ENCODE measurements at places on chromosomes 7 and 10.
A peak's percentile ranks its signal among the peaks of the same experiment; 100 is the strongest.

DNA sequence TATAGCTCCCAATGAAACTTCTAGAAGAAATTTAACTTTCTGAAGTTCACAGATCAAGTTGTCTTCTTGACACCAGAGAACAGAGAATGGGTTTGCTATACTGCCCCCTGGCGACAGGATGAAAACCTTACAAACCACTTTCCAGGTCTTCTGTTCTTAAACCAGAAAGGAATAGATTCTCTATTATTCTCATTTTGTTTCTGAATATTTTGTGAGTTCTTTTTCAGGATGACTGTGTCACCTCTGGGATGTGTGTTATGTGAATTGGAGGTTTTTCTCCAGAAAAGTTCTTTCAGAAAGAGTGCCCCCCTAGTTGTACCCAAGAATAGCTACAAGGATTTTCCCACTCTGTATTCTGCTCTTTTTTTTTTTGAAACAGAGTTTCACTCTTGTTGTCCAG is 6.3 kb downstream of the IFT22 start:
- DNase-seq: peak; percentile 47

DNA sequence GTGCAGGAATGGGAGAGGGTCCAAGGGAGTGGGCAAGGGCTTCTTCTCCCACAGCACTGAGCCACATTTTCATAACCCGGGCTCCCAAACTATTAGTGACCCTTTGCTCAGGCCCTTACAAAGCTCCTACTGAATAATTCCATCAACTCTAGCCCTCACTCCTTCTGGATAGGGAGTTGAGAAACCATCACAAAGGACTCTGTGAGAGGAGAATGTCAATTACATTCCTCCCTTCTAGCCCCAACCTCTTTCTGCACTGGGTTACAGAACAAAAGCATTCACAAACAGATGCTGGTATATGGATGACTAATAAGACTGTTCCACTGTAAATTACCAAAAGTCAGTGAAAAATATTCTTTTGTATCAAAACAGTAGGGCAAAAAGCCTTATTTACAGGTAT is 203.7 kb downstream of the SORCS1 start:
- no peak for DNase-seq

- no peak for DNase-seq
Measured at GRCh38 chr7:92723943-92724342, 112.4 kb downstream of the CDK6 start.

DNA sequence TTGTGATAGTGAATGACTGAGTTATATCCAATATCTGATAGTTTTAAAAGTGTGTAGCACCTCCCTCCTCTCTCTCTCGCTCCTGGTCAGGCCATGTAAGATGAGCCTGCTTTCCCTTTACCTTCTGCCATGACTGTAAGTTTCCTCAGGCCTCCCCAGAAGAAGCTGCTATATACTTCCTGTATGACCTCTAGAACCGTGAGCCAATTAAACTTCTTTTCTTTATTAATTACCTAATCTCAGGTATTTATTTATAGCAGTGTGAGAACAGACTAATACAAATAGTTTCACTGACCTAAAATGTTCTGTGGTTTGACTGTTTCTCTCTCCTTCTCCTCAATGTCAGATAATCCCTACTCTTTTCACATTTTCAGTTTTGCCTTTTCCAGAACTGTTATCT is 321.3 kb upstream of the MBL2 start:
- no peak for DNase-seq

DNA sequence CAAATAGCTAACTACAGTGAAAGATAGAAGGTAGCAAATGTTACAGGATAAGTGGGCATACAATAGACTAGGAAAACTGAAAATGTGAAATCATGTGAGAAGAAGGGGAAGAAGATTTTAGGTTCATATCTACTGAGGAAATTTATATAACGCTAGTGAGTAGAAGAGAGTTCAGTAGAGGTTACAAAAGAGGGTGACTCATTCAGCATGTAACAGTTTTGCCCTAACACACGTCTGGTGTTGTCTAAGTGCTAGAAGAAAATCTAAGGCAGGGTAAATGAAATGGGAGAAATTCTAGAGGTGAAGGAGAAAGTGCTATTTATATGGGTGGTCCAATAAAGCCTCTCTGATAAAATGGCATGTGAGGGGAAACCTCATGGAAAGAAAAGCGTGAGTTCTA is 731.4 kb upstream of the POT1 start:
- no peak for DNase-seq

GRCh38 chr7:138885383-138886147 is 87.6 kb upstream of the ATP6V0A4 start:
- no peak for DNase-seq

GRCh38 chr10:86058964-86059363 is 307.6 kb downstream of the GRID1 start:
- DNase-seq: no peak

GRCh38 chr7:92527300-92528187 is 776 bp downstream of the PEX1 start:
- DNase-seq: peak; percentile 40

GRCh38 chr10:124084708-124085107 is 8.7 kb downstream of the CHST15 start:
- DNase-seq: no peak

DNA sequence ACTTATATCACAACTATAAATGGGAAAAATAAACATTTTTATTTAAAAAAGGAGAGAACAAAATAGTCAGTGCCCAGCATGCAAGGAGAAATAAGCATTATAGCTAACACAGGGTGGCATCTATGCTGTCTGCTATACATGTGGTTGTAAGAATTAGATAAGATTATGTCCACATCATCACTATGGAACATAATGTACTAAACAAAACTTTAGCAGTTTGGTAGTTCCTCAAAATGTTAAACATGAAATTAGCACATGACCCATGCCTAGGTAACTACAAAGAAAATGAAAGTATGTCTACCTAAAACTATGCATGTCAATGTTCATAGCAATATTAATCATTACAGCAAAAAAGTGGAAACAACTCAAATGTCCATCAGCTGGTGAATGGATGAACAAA is 28.7 kb upstream of the RUFY2 start:
- DNase-seq: no peak

DNA sequence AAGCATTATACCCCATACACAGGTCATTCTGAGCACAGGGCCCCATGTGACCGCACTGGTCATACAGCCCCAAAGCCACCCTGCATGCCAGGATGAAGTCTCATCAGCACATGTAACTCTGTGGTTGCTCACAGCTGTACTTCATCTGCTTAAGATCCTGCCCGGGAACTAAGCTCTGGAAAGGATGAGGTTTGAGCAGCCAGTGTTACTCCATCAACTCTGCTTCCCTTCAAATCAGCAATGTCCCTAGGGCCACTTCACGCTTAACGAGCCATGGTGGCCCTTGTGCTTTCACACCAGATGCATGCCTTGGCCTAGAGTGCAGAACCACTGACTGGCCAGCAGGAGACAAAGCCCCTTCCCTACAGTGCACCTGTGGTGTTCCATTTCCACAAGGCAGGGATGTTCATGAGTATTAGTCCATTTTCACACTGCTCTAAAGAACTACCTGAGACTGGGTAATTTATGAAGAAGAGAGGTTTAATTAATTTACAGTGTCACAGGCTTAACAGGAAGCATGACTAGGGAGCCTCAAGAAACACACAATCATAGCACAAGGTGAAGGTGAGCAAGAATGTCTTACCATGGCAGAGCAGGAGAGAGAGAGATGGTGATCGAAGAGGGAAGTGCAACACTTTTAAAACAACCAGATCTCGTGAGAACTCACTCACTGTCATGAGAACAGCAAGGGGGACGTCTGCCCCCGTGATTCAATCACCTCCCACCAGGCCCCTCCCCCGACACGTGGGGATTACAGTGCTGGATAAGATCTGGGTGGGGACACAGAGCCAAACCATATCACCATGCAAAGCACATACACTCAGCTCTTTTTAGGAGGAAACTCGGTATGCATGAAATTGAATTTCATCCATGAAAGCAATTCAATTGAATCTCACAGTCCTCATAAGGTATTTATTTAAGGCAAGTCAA is 149.0 kb upstream of the CDCA7L start:
- DNase-seq: no peak

- DNase-seq: peak; percentile 10
Measured at GRCh38 chr10:132273966-132274365, 33.8 kb downstream of the STK32C start.

- DNase-seq: peak; percentile 25
Measured at GRCh38 chr10:71285180-71285545, 33.9 kb upstream of the SLC29A3 start.

- DNase-seq: no peak
Measured at GRCh38 chr7:140003913-140004382, 58.8 kb downstream of the PARP12 start.

GRCh38 chr7:140542228-140542603 is 62.9 kb upstream of the MKRN1 start:
- DNase-seq: no peak

DNA sequence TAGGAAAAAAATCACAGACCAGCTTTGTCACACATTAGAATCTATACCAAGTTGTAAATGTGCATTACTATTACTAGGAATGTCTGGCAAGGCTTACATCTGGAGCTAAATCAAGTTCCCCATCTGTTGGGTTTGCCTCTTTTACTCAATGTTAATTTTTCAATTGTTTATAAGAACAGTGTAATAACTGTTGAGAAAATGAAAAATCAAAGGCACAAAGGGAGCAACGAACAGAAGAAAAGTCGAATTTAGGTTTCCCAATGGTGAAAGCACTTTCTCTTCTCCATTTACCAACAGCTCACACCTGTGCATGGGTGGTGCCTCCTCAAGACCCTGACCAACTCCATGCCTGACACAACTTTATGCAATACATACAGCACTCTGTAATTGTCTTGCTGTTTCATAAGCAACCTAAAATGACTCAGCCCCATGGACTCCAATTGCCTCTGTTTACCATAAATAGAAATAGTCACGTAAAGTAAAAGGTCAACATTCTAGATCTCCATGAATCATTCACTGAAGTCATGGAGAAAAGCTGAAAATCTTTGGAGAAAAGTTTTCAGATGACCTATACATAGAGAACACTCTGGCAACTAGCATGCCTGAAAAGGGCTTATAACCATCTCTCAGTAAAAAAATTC is 95.5 kb upstream of the KCNIP2 start:
- DNase-seq: no peak

DNA sequence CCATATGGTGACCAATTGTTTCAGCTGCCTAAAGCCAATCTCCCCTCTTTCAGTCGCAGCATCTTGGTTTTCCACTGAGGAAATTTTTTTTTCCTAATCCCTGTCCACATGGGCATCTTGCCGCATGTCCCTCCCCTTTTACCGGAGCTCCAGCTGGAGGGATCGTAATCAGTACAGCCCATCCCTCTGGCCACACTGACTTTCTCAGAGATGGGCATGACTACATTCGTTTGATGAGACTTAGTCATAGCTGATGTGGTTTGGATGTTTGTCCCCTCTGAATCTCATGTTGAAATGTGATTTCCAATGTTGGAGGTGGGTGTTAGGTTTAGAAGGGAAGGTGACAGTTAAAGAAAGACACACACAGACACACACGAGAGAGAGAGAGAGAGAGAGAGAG is 186.8 kb upstream of the CXCL12 start:
- DNase-seq: no peak

DNA sequence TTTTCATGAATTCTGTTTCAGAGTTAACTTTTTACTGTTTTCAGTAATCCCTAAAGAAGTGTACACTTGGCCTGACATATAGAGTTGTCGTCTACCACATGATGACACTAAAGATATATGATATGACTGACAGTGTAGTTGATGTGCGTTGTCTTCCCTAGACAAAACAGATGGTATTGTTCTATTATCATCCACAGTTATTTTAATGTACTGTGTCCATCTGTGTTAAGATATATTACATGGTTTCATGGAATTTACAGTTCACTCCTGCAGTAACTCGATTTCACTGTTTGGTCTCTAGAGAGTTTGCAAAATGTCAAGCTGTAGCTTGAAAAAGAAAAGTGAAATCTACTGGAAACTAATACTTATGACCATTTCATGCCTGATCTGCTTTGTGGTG is 18.1 kb downstream of the FOXP2 start:
- DNase-seq: no peak

DNA sequence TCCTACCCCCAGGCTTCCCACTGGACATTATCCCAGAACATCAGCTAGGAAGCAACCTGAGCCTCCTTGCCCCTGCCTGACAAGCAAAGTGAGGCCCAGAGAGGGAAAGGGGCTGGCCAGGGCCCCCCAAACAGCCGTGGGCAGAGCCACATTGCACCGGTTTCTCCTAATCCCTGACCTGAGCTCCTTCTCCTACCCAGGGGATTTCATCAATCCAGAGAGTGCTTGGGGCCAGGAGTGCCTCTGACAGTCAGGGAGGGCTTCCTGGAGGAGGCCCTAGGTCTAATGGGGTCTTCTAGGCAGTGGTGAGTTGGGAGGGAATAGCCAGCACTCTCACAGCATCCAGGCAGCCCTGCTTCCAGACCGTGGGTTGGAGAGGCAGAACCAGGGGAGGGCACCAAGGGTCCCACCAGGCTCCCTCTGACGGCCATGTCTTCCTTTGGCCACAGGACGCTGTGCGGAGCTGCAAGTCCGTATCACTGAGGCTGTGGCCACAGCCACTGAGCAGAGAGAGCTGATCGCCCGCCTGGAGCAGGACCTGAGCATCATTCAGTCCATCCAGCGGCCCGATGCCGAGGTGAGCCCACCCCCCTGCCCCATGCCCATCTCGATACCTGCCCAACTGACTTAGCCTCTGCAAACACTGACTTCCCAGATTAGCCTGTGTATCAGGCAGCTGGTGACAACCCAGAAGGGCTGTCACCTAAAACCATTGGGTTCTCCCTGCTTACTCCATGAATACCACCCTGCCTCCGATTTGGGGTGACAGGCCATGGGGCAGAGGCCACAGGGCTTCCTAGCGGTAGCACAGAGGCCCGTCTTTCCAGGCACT is 13.5 kb upstream of the SH2B2 start:
- no peak for DNase-seq

- no peak for DNase-seq
Measured at GRCh38 chr10:87054373-87055295, 34.5 kb downstream of the FAM25A start.

DNA sequence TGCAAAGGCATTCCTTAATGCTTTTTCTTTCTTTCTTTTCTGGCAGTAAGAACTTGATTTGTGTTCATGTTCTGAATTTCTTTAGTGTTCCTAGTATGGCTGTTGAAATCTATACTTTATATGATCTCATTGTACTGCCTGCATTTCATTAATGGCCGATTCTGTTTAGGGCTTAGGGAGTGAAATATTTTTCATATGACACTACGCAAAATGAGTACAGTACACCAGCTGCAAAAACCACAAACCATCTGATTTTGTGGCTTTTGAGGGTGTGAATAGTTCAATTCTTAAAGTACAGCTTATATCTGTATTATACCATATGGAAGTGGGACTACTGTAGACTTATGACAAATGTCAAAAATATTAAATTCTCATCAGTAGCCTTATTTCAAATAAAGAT is 69.1 kb upstream of the FOXP2 start:
- DNase-seq: no peak
